ENCODE measurements at places on chromosomes 11 and 22.

- DNase-seq = no peak
These were observed 577 bp upstream of the DKK3 start for GRCh38 chr11:12008790-12009616.

- DNase-seq = no peak
These were observed 77.6 kb upstream of the RTL6 start for GRCh38 chr22:44575381-44576268.

DNA sequence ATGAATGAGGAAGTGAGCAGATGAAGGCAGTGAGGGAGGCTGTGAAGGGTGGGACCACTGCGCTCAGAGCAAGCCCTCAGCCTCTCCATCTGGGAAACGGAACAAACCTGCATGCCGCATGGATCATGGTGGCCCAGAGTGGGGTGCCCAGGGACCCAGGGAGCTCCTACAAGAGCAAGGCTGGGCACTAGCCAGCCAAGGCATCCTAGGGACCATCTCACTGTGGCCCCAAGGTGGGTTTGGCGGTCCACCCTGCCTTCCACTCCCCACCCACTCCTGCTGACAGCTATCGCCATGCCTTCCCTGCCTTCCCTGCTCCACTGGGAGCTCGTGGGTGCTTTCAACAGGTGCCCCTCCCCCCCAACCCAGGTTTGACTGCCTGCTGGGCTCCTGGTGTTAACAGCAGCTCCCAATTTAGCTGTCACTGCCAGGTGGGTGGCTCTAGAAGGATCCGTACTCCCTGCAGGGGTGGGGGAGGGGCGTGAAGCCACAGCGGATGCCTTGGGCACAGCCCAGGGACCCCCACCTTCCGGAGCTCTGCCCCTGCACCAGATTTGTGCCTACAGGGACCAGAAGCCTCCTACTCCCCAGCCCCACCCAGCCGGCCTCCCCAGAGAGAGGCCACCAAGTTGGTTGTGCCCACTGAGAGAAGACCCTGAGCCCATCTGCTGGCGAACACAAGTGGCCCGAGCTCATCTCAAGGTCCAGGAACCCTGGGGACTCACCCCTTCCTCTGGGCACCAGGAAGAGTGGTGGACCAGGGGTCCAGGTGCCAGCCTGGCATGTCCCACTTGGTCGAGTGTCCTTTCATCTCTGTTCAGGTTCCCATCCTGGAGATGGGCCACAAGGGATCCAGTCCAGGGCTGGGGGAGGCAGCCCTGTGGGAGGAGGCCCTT, 29.7 kb upstream of the PRODH start:
- DNase-seq = no peak

DNA sequence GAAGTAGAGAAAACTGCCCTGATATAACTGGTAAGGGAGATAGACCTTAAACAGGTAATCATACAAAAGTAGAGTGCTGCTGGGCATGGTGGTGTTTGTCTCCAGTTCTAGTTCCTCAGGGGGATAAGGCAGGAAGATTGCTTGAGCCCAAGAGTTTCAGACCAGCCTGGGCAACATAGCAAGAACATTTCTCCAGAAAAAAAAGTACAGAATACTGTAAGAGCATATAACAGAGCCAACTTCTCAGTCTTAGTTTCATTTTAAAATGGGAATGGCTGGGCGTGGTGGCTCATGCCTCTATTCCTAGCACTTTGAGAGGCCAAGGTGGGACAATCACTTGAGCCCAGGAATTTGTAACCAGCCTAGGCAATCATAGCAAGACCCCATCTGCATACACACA, 4.5 kb upstream of the RHOG start:
- no peak for DNase-seq

DNA sequence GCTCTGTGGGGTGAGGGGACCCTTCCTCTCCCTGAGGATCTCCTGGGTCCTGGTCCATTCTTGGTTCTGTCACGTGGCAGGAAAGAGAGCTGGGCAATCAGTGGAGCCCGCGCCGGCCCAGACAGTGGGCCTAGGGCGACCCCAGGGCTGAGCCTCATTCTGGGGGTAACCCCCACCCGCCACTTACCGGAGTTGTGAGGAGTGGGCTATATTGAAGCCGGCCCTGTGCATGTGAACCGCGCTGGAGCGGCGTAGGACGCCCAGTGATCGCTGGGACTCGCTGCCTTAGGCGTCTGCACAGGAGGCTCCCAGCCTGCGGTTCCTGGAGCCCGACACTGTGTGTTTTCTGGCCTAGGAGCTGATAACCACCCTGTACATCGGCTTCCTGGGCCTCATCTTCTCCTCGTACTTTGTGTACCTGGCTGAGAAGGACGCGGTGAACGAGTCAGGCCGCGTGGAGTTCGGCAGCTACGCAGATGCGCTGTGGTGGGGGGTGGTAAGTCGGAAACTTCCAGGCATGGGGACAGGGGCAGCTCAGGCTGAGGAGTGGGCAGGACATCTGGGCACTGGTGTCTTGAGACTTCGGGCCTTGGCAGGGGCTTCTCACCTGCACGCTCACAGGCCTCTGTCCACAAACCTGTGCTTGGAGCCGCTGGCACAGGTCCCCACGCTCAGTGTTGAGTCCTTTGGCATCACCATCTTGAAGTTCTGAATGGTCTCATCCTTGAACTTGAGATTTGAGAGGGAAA, 127.1 kb downstream of the KCNQ1OT1 start:
- DNase-seq = no peak

GRCh38 chr11:78560153-78560552, 14.5 kb downstream of the NARS2 start:
- no peak for DNase-seq
